ENCODE measurements at places on chromosomes 6 and 20.

- no peak for DNase-seq
These were observed 68.2 kb downstream of the KHDRBS2 start for GRCh38 chr6:62217866-62218265.

DNA sequence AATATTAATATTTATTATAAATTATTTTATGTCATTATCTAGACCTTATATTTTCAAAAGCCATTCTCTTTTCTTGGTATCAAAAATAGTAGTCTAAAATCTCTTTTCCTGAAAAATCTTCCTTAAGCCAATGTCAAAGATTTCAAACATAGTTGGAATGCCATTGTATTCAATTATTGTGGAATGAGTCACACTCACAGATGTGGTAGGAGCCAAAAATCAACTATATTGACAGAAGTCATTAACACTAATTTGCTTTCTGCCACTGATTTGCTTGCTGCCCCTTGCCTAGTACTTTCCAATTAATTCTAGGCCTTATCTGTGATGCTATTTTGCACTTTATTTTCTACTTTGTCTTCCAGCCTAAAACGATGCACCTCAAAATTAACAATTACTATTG is 1326.3 kb upstream of the GJE1 start:
- no peak for DNase-seq

DNA sequence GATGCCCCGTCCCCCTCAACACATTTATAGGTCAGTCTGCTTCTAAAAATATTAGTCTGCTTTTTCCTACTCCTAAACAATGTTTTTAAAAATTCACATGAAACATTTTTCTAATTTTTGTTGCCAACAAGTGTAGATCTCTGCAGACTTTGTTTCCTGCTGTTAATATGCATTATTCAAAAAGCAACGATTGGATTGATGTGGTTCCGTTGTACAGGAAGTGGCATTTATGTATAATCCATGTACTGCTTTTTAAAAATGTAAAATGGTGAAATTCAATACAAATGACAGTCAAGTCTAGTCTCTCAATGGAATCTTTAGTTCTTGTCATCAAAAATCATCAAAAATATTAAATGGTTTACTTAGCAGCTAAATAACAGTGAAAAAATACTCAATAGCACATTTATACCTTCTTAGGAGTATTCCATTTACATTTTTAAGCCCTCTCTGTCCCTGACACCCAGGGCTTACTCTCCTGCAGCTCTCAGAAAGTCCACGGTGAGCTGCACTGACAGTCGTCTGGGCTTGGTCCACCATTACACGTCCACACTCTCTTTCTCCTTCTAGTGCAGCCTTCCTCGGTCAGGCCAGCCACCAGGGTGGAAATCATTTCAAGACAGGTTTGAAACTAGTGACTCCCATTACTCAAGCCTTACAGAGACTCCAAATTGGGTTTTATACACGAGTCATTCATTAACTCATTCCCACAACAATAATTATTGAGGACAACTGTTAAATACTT is 211.5 kb downstream of the TMEM200A start:
- no peak for DNase-seq

GRCh38 chr20:43665466-43666176 is 1.3 kb upstream of the MYBL2 start:
- DNase-seq: no peak

- peak; percentile 33 for DNase-seq
These were observed 49.6 kb upstream of the ZNF217 start for GRCh38 chr20:53643031-53643832.

GRCh38 chr20:3896302-3896701 is 7.1 kb downstream of the PANK2 start:
- DNase-seq: no peak

DNA sequence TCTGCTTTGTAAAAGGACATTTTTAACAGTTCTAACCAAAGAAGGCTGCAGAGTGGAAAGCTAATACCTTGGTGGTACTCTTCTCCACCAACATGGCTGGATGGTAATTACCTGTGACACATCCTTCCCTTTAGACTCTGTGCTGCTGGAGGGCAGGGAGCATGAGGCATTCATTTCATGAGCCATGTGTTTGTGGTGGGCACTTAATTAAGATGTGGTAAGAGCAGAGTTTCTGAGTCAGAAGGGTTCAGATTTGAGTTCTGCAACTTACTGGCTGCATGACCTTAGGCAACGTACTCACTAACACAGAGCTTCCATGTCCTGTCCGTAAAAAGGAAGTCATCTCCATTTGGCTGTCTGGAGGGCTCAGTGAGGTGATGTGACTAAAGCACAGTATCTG is 9.1 kb upstream of the ZNF133 start:
- no peak for DNase-seq

GRCh38 chr6:129662980-129663431 is 47.0 kb downstream of the ARHGAP18 start:
- DNase-seq: no peak

- DNase-seq: no peak
These were observed 183.4 kb downstream of the ID4 start for GRCh38 chr6:20020526-20020925.

Data from stimulated activated CD8-positive, alpha-beta memory T cell treated with anti-CD3 and anti-CD28 coated beads, Interleukin-7, amount 100 ng/mL, for 4 hours (primary cell).